H1 (cell line): ENCODE measurements at places on chromosomes 12 and 14. TPM values are rescaled to one million over a fixed set of nuclear protein-coding genes. Genes with fewer than 3 reads are reported as not detected.

GRCh38 chr12:851913-852312 is 97.6 kb downstream of the RAD52 start:
- no peaks in the 10 kb centered on the region for H3K27me3 ChIP-seq
- no peak overlapping the region for H3K27ac ChIP-seq
- no peak overlapping the region for H3K4me3 ChIP-seq
- H3K4me1 ChIP-seq, result no peaks in the 10 kb centered on the region

DNA sequence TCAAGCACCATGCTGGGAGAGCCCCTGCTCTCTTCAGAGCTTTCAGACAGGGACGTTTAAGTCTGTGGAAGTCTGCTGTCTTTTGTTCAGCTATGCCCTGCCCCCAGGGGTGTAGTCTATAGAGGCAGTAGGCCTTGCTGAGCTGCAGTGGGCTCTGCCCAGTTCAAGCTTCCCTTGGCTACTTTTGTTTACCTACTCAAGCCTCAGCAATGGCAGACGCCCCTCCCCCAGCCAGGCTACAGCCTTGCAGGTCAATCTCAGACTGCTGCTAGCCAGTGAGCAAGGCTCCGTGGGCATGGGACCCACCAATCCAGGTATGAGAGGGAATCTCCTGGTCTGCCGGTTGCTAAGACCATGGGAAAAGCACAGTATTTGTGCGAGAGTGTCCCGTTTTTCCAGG is 37.4 kb upstream of the C12orf71 start:
- H3K4me3 ChIP-seq, result no peak overlapping the region
- H3K27me3 ChIP-seq, result no peaks in the 10 kb centered on the region
- no peaks in the 10 kb centered on the region for H3K36me3 ChIP-seq
- DNase-seq, result no peak

- no peaks in the 10 kb centered on the region for H3K36me3 ChIP-seq
- peaks cover 31% of the 10 kb centered on the region for H3K4me1 ChIP-seq
- DNase-seq, result no peak
Measured at GRCh38 chr14:69635981-69636639, 24.7 kb downstream of the SUSD6 start.

DNA sequence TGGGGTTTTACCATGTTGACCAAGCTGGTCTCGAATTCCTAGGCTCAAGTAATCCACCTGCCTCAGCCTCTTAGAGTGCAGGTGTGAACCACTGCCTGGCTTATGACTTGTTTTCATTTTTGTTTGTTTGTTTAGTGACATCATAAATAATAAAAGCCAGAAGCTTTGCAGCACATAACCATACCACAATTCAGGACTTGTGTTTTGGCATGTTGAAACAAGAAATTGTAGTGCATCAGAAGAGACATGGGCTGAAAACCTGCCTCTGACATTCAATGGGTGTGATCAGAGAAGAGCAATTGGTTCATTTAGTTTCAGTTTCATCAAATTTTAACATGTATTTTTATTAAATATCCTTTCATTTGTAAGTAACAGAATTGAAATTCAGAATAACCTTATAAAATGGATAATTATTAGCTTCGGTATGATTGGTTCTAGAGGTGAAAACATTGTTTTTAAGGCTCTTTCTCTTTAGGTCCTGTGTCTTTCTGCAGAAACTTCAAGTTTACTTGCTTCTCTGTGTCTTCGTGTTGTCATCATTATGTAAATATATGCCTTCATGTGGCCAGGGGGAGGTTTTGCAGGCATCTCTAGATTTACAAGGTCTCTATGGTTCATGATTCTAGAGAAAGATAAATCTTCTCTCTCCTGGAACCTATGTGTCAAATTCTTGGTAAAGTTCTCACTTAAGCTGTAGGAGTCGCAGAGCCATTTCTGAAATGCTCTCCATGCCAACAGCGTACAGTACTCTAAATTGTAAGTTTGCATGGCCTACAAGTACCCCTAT is 312.0 kb downstream of the KCNC2 start:
- no peaks in the 10 kb centered on the region for H3K36me3 ChIP-seq
- H3K27ac ChIP-seq, result no peak overlapping the region
- no peak overlapping the region for H3K4me3 ChIP-seq
- no peaks in the 10 kb centered on the region for H3K4me1 ChIP-seq
- H3K27me3 ChIP-seq, result no peaks in the 10 kb centered on the region

GRCh38 chr12:66661357-66661756 is 17.5 kb downstream of the GRIP1 start:
- no peak for DNase-seq
- H3K27ac ChIP-seq, result no peak overlapping the region
- H3K4me3 ChIP-seq, result no peak overlapping the region
- H3K27me3 ChIP-seq, result no peaks in the 10 kb centered on the region
- H3K36me3 ChIP-seq, result no peaks in the 10 kb centered on the region
- H3K4me1 ChIP-seq, result no peaks in the 10 kb centered on the region

DNA sequence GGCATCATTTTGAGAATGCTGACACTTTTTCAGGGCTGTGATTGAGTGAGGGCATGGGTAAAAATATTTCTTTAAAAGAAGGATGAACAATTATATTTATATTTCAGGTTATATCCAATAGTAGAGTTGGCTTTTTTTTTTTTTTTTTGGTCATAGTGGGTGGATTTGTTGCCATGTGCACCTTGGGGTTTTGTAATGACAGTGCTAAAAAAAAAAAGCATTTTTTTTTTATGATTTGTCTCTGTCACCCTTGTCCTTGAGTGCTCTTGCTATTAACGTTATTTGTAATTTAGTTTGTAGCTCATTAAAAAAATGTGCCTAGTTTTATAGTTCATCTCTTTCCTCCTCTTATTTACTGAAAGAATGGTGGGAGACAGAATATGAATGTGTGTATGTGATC is 1.4 kb upstream of the RAB5B start:
- no peaks in the 10 kb centered on the region for H3K27me3 ChIP-seq
- H3K4me3 ChIP-seq, result peak overlapping the region; percentile 61
- H3K36me3 ChIP-seq, result peaks cover 2% of the 10 kb centered on the region; the same call in 1 of the 2 replicates

GRCh38 chr14:104968153-104968527 is 10.0 kb downstream of the AHNAK2 start:
- no peak for DNase-seq
- H3K36me3 ChIP-seq, result no peaks in the 10 kb centered on the region
- H3K4me1 ChIP-seq, result peaks cover 7% of the 10 kb centered on the region
- H3K27ac ChIP-seq, result no peak overlapping the region
- H3K27me3 ChIP-seq, result peaks cover 7% of the 10 kb centered on the region; the same call in 1 of the 2 replicates

GRCh38 chr14:53599221-53599945 is 357.2 kb downstream of the BMP4 start:
- DNase-seq, result no peak
- no peaks in the 10 kb centered on the region for H3K27me3 ChIP-seq
- H3K4me3 ChIP-seq, result no peak overlapping the region
- H3K36me3 ChIP-seq, result no peaks in the 10 kb centered on the region
- no peak overlapping the region for H3K27ac ChIP-seq

GRCh38 chr12:4417936-4418335 is 27.7 kb downstream of the FGF6 start:
- no peak for DNase-seq
- no peak overlapping the region for H3K4me3 ChIP-seq
- H3K4me1 ChIP-seq, result peaks cover 3% of the 10 kb centered on the region; the same call in 1 of the 2 replicates
- H3K27me3 ChIP-seq, result no peaks in the 10 kb centered on the region

DNA sequence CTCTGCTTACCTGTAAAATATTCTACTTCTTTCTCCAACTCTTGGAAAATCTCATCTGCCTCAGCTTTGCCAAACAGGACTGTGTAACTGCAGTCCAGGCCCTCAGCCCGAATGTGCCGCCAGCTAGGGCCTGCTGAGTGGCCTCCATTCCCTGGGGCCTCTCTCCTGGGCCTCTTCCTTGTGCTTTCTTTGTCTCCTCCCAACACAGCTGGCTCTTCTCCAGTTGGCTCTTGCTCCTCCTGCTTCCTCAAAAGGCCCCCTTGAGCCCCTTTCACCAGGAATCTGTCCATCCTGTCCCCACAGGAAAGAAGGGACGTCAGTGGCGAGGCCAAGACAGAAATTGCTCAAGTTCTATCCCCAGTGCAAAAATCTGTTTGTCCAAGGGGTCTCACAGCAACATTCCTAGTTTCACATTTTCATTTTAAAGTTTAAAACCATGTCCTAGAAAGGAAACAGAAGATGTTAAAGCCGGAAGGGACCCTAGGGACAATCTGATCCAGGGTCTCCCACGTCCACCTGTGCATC is 713 bp downstream of the ALKBH2 start:
- no peak for DNase-seq
- H3K4me3 ChIP-seq, result 0 out of 2 replicates have a peak overlapping the region, but pooled peaks have one; percentile 16
- peaks cover 9% of the 10 kb centered on the region for H3K36me3 ChIP-seq
- H3K27me3 ChIP-seq, result peaks cover 8% of the 10 kb centered on the region

GRCh38 chr12:40697566-40698259 is 5.5 kb downstream of the CNTN1 start:
- no peaks in the 10 kb centered on the region for H3K27me3 ChIP-seq
- H3K4me3 ChIP-seq, result no peak overlapping the region
- DNase-seq, result no peak
- H3K36me3 ChIP-seq, result no peaks in the 10 kb centered on the region
- H3K27ac ChIP-seq, result no peak overlapping the region

- peaks cover 18% of the 10 kb centered on the region for H3K36me3 ChIP-seq
- no peaks in the 10 kb centered on the region for H3K27me3 ChIP-seq
Measured at GRCh38 chr12:24822121-24822899, 126.6 kb downstream of the BCAT1 start.

DNA sequence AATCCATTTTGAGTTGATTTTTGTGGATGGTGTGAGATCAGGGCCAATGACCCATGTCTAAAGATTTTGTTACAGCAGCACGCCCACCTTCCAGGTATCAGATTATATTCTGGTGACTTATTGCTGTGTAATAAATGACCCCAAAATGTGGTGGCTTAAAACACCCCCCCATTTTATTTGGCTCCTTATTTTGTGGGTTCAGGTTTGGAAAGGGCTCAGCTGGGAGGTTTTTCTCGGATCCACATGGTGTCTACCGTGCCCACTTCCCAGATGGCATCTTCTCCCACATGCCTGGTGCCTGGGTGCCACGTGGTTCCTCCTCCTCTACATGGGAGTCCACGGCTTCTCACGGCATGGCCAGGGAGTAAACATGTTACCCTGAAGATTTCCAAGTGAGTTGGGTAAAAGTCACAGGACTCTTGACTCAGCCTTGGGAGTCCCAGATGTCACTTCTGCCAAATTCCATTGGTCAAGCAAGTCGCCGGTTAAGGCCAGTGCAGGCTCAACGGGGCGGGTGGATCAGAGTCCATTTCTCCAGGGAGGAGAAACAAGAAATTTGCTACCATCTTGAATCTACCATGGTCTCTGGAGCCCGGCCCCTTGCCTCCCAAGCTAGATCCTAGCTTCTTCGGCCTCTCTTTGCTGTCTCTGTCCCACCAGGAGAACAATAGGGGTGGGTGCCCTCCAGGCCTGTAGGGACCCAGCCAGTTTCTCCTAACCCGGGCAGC is 214.3 kb downstream of the KIF26A start:
- H3K27me3 ChIP-seq, result no peaks in the 10 kb centered on the region
- no peak for DNase-seq
- H3K36me3 ChIP-seq, result no peaks in the 10 kb centered on the region
- no peak overlapping the region for H3K4me3 ChIP-seq
- no peak overlapping the region for H3K27ac ChIP-seq
- no peaks in the 10 kb centered on the region for H3K4me1 ChIP-seq

DNA sequence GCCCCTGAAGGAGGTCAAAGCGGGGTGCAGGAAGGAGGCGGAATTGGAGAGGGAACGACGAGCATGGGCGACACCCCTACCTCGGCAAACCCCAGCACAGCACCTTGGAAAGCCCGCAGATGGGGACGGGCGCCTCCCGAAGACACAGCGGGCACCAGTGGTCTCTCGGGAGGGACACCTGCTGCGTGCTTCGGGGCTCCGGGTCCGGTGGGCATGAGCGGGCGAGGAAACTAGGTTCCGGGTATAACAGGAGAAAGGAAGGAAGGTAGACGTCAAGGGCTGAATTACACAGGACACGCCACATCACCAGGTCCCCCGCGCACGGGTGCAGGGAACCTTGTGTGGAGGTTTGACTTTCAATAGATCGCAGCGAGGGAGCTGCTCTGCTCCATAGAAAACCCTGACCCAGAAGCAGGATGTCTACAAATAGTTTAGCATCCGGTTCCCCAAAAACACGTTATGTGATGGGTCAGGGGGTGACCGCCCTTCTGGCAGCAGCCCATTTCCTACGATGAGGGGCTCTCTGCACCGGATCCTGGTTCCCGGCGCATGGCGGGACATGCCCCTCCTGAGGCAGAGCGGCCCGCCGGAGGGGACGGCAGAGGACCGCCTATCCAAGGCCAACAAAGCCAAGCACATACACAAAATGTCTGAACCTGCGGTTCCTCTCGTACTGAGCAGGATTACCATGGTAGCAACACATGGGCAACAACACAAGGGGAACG is 196.9 kb downstream of the ALG10 start:
- H3K27ac ChIP-seq, result no peak overlapping the region
- H3K27me3 ChIP-seq, result no peaks in the 10 kb centered on the region

DNA sequence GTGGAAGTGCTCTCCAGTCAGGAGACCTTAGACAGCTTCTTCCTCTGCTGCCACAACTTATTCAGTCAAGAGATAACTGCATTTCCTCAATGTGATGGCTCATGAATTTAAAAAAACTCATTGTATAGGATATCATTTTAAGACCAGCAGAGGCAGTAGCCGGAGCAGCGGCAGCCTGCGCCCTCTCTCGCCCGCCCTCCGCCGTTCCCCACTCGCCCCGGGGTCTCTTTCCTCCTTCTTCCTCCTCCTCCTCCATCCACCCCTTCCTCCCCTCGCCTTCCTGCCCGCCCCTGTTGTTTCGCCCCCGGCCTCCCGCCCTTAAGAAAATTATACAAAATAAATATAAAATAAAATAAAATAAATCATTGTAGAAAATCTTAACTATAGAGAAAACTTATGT is 687.6 kb downstream of the FLRT2 start:
- no peaks in the 10 kb centered on the region for H3K27me3 ChIP-seq
- peaks cover 3% of the 10 kb centered on the region; the same call in 1 of the 2 replicates for H3K4me1 ChIP-seq
- H3K27ac ChIP-seq, result no peak overlapping the region
- H3K36me3 ChIP-seq, result no peaks in the 10 kb centered on the region
- DNase-seq, result no peak
- H3K4me3 ChIP-seq, result no peak overlapping the region

DNA sequence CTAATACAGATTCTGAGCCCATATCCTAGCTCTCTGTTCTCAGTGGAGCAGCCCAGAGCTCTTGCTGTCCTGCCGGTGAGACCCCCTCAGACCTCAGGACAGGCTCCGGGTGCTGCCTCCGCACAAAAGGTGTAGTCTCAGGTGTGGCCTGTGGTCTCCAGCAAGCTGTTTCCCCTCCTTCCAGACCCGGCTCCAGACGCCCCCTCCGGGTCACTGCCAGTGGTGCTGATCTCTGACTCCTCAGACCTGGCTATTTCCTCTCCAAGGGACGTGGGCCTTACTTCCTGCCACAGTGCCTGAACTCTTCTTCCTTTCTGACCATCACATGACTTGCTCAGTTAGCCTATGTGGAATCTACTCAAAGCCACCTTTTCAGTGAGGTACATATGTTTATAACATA is 337.5 kb downstream of the GLT1D1 start:
- no peaks in the 10 kb centered on the region for H3K27me3 ChIP-seq
- peak; percentile 38 for DNase-seq
- no peak overlapping the region for H3K27ac ChIP-seq
- H3K36me3 ChIP-seq, result no peaks in the 10 kb centered on the region
- H3K4me1 ChIP-seq, result no peaks in the 10 kb centered on the region

The B4GALNT1 gene
- 1.4 and 1.5 TPM in 2 replicates for total RNA-seq

The ADCY6 gene
- 11.7 and 15.6 TPM in 2 replicates for total RNA-seq

The MGAT4C gene
- 2.5 and 3.0 TPM in 2 replicates for total RNA-seq

The RNASE11 gene
- not detected in 2 replicates for total RNA-seq

The ASB2 gene
- total RNA-seq, result 0.77 and 1.0 TPM in 2 replicates

The ADCK1 gene
- 11.0 and 11.5 TPM in 2 replicates for total RNA-seq

The JDP2 gene
- total RNA-seq, result 23.6 and 27.2 TPM in 2 replicates

The WNT5B gene
- 0.91 and 1.2 TPM in 2 replicates for total RNA-seq

The LRRC43 gene
- total RNA-seq, result 0.15 and 0.35 TPM in 2 replicates

The PRORP gene
- total RNA-seq, result 43.9 and 44.8 TPM in 2 replicates
